ENCODE measurements at places on chromosomes 16 and 17.

- DNase-seq: no peak
These were observed 35.9 kb downstream of the RANBP10 start for GRCh38 chr16:67770346-67770991.

- DNase-seq: peak; percentile 8
These were observed 500 bp upstream of the KAT7 start for GRCh38 chr17:49787884-49788477.

- DNase-seq: no peak
These were observed 131.3 kb downstream of the CBLN1 start for GRCh38 chr16:49150341-49150740.

DNA sequence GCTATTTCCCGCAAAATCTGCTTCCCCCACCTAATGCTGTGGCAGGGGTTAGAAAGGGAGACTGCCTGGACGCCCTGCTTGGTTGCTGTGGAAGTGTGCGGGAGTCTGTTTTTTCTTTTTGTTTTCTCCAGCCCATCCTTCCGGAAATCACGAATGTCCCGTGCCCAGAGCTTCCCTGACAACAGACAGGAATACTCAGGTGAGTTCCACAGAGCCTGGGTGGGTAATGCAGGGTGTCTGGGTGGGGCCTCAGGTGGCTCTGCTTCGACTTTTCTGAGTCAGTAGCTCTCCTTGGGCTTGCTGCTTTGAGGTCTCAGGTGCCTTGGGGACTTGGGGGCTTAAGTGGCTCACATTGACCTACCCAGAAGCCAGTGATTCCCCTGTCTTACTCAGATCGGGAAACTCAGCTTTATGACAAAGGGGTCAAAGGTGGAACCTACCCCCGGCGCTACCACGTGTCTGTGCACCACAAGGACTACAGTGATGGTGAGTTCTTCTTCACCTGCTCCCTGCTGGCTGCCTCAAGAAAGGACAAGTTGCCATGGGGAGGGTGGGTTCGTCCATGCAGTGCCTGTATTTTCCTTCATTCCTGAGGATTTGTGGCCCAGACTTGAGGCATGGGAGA, 11.4 kb downstream of the LIMD2 start:
- no peak for DNase-seq

- no peak for DNase-seq
These were observed 20.1 kb downstream of the HBQ1 start for GRCh38 chr16:200388-200787.

DNA sequence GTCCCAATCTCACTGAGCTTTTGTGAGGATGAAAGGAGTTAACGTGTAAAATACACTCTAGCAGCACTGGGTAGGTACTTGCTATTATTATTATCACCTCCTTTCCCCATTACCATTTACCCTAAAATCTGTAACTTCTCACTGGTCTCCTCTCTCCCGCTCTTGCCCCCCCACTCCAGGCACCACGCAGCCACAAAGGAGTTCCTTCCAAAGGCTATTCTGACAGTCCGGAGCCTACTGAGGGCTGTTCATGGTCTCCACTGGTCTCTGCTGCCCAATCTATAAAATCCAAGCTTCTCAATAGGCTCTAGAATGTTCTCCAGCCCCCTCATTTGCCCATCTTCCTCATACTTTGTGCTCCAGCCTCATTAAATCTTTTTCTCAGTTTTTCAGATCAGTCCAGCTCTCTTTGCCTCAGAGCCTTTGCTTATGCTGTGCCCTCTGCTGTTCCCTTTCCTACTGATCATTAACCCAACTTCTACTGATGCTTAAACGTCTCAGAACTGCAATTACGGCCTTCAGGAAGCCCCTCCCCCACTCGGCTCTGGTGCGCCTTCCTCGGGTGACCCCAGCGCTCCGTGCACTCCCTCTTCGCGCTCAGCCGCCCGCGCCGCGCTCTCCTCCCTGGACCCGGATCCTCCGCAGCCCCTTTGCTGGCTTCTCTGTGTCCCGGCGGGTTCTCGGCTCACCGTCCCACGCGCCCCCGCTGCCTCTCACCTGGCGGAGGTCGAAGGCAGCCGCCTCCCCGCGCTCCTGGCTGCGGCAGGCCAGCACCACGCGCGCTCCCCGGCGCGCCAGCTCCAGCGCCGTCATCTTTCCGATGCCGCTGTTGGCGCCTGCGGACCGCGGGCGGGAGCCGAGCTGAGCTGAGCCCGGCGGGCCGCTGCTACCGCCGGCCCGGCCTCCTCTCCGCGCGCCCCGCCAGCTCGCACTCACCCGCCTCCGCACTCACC, 737 bp downstream of the DHRS13 start:
- no peak for DNase-seq
